ENCODE measurements at places on chromosomes 5 and 9.

DNA sequence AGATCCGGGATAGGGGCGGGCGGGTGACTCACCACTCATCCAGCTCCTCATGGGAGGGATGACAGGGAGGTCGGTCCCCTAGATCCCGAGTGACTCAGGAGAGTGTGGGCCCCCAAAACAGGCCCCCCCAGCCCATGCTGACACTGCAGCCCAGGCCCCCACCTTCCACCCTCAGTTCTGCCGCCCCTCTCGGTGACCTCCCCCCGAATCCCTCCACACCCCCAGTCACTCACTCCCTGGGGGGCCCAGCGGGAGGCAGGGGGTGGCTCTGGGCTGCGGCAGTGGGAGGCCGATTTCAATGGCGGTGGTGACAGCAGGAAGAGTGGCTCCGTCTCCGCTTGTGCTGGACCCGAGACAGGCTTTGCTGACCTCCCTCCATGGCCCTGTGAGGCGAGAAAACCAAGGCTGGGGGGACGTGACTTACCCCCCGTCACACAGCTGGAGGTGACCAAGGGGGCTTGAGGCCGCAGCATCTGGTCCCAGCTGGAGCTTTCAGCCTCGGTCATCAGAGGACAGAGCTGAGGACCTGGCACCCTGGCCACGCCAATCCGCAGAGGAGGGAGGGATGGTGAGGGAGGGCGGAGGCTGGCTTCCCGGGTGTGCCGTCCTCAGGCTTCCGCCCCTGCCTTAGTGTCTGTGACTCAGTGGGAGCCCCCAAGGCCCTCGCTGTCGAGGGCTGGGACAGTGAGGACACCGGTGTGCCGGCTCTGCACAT, 9.0 kb downstream of the GPSM1 start:
- no peak for DNase-seq

DNA sequence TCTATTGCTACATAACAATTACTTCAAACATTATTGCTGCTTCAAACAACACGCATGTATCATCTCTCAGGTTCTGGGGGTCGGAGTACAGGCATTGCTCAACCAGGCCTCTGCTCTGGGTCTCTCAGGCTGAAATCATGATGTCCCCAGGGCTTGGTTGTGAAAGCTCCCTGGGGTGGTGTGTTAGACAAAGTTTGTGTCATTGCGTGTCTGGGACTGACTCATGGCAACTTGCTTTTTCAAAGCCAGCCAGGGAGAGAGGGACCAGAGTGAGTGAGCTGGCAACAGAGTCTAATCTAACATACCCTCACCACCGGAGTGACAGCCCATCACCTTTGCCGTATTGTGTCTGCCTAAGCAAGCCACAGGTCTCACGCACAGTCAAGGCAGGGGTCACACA, 259.2 kb upstream of the NFIL3 start:
- no peak for DNase-seq

DNA sequence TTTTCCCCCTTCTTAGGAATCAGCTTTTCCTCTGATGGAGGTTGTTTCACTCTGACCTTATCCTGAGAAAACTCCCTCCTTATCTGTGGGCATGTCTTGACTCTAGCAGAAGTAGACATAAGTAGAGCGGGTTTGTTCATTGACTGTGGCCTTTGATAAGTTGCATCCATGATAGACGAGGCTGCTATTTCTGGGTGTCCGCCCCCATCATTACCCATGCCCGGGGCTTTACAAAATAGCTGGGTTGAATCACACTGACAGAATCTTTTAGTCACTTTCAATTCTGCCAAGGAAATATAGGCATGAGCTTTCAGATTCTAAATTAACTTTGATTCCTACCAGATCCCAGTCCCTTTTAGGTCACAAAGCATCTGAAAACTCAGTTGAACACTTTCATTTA, 223.8 kb downstream of the SEC61B start:
- DNase-seq = no peak

DNA sequence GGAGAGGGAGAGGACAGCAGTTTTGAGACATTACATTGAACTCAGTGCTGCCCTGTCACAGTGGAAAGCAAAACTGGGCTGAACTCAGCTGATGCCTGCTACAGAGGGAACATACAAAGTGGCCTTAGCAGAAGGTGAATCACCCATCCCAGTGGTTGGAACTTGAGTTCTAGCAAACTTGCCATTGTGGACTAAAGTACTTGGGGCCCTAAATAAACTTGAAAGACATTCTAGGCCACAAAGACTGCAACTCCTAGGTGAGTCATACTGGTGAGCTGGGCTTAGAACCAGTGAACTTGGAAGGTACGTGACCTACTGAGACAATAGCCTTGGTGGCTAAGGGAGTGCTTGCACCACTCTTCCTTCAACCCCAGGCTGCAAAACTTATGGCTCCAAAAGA, 155.7 kb upstream of the RIOK2 start:
- no peak for DNase-seq

- no peak for DNase-seq
These were observed 32.3 kb upstream of the WDR38 start for GRCh38 chr9:124820698-124821623.

DNA sequence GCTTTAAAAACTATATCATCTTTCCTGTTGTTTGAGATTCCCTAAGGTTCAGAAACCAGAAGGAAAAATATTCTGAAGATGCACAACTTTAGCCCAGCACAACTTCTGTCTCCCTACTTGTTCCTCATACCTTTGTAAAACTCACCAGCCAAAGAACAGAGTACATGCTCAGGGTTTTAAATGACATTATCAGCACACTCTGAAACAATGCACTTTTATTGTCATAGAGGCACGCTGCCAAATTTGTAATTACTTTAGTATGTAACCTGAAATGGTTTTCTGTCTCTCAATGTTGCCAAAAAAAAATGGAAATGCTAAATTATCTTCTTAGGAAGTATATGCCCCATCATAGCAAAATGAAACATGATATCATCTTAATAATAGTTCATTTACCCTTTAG, 383.6 kb upstream of the CDH6 start:
- no peak for DNase-seq

- DNase-seq = no peak
These were observed 447.2 kb downstream of the PDE4D start for GRCh38 chr5:59446356-59446755.

Measured in HTR-8/SVneo (cell line).